ENCODE measurements at places on chromosomes 3 and 15.

DNA sequence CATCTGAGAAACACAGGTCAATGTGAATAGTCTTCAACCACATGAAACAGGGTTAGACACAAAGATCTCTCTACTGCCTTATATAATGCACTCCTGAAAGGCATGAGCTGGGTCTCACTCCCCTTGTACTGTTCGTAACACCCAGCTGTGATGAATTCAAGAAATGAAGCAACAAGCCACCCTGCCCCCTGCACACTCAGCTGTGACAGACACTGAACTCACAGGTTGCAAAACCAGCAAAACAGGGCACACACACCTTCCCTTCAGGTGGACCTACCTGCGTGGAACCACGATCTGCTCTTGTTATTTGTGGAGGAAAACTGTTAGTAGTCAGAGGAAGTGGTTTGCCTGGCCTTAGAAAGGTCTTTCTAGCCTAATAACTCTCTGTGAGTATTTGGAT is 64.5 kb downstream of the CERS3 start:
- DNase-seq, result no peak

DNA sequence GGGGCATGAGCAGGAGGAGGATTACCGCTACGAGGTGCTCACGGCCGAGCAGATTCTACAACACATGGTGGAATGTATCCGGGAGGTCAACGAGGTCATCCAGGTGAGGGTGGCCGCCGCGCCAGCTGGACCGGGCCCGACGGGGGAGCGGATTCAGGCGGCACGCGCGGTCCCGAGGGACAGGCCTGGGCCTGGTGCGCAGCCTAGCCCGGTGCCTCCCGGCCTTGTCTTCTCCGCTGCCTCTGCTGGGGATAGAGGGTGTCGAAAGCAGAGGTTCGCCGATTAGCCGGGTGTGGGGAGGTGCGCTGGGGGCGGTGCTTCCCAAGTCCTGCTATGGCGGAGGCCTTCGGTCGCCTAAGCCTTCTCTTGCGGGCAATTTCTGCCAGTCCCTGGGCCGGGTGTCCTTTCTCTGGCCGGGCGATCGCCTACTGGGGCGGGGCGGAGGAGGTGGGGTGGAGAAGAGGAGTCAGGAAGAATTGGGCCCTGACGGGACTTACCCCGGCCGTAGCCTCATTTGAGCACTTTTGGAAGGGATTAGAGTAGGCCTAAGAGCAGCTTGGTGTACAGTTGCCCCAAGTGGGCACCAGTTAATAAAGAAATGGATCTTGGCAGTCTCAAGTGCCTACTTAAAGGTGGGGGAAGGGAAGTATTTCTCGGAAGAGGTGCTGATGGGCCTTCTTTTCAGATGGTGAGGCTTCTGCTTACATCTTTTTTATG is 940 bp downstream of the ARIH1 start:
- peak; percentile 38 for DNase-seq

DNA sequence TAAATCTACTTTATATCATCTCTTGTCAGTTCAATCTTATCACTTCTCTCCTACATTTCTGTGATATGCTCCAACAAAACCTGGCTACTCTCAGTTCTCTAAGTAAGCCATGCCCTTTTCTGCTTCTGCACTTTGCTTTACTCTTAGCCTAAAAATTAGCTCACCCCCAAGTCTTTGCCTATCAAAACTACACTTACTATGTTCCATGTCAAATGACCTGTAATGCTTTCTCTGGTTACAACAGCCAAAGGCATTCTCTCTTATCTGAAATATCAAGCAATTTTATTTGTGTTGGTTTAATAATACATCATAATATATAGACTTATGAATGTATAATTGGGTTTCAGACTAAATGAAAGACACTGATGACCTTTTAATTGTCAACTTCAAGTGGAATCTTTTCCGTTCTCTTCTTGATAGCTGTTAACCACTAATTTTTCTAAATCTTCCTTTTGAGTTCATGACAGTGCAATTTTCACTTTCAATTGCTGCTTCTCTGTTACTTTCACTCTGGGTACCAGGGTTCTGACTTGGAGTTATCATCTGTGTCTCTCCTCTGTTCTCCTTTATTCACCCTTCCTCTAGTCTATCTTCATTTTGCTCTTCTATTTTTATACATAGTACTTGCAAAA is 619.0 kb upstream of the GOLIM4 start:
- no peak for DNase-seq

- no peak for DNase-seq
These were observed 19.8 kb upstream of the STRIT1 start for GRCh38 chr3:155313300-155313699.

DNA sequence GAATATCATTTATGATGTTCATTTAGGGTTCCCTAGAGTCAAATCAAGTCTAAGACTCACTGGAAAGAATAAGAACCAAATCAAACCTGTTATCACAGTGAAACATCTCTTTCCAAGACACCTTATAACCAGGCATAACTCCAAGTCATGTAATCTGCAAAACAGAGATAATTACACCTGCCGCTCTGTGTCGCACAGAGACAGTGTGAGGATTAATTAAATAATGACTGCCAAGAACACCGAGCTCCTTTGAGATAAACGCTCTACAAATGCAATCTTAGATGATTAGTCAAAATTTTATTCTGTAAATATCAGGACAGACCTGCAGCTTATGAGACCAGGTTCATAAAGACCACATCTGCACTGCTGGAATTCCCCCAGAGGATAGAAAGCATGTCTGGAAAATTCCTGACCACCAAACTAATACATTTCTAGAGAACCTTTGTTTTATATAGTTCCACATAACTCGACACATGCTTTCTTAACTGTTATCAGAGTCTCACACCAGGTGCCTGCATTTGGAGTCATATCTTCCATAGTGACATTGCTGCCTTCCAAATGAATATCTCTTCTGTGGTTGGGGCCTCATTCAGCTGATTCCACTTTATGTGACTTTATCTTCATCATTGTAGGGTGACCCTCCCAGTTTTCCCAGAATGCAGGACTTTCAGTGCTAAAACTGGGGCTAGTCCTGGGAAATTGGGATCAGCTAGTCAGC is 252.8 kb downstream of the CD47 start:
- DNase-seq, result no peak

GRCh38 chr3:149628957-149629670 is 28.7 kb downstream of the WWTR1 start:
- no peak for DNase-seq

- no peak for DNase-seq
These were observed 4.2 kb downstream of the AMOTL2 start for GRCh38 chr3:134369861-134370596.

GRCh38 chr3:33417066-33417673 is 23.0 kb downstream of the UBP1 start:
- no peak for DNase-seq

- no peak for DNase-seq
These were observed 342.8 kb downstream of the ERC2 start for GRCh38 chr3:56125358-56126005.

DNA sequence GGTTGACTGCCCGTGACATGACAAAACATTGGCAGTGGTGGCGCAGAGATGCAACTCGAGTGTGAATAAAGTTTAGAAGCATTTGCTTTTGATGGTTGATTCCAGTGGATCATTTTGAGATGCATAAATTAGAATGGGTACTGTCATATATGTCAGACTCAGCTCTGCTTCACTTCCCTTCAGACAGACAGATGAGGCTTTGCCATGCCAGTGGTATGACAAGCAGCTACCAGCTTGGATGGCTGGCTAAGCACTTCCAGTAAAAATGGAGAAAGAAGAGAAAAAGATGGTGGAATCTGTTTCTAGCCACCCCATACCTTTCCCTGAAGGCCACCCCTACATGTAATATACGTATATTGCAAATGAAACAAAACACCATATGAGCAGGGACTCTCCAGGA is 13.5 kb upstream of the CLEC3B start:
- DNase-seq, result no peak

DNA sequence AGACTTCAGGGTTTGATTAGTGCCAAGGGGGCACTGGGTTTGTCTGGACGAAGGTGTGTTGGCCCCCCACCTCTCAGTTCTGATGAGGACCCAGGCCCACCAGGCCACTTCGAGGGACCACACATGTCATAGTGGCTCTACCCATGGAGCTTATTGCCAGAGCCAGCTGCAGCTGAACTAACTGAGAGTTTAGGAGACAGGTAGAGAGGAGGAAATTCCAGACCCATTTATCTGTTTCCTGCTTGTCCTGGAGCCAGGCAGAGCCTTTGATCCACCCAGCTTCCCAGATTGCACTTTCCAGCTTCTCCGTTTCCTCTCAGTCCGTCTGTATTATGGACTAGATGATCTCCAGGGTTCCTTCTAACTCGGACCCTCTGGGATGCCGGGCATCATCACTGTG is 20.9 kb downstream of the SLC24A1 start:
- DNase-seq, result no peak

- no peak for DNase-seq
These were observed 21.3 kb downstream of the PLA2G4E start for GRCh38 chr15:41999290-42000285.

GRCh38 chr3:44924457-44925084 is 50.2 kb downstream of the TGM4 start:
- no peak for DNase-seq

GRCh38 chr3:37183375-37183831 is 9.0 kb upstream of the LRRFIP2 start:
- no peak for DNase-seq

DNA sequence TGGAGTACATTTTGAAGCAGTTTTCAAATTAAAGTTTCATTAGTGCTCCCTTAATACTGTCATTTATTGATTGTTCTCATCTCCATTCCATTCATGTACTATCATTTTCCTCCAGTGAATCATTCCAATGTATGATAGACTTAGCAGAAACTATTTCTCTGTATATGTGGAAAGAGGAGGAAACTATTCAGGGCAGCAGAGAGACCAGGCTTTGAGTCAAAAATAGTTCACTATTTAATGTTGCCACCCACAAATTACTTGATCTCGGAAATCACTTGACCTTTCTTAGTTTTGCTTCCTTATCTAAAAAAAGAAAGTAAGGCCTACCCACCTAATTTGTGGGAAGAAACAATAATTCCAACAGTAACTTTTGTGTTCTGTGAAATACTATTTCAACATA is 610.5 kb upstream of the ZNF385D start:
- no peak for DNase-seq

- DNase-seq, result no peak
These were observed 106.7 kb downstream of the RYK start for GRCh38 chr3:134143828-134144401.

DNA sequence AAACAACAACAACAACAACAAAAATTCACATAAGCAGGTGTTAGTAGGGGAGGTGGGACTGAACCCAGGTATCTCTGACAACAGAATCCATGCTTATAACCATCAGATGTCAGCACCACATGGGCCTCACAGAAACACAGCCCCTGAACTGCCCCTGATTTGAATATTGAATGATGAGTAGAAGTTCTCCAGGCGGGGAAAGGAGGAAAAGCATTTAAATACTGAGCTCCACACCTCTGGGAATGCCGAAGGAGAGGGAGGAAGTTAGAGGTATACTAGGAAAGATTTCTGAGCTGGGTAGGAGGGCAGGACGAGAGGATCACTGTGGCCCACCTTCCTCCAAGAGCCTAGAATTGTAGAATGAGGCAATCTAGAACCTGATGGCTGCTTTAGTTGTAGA is 31.9 kb upstream of the EIF4A2 start:
- DNase-seq, result no peak

DNA sequence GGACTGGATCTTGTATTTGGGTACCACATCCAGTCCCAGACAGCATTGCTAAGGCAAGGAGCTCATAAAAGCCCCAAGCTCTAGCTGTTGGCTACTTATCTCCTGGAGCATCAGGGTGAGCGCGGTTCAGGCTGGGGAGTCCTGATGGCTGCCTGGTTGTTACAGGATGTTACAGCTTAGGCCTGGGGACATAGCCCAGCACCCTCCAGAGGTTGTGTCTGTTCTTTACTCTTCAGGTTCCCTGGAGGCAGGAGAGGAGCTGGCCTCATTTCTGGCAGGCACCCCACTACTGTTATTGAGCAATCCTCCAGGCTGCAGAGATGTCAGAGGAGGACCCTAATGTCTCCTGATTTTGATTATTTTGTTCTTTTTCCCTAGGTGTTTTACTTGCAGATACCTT is 26.6 kb downstream of the APBA2 start:
- DNase-seq, result no peak

GRCh38 chr3:107630779-107631178 is 108.0 kb downstream of the BBX start:
- no peak for DNase-seq

GRCh38 chr3:143070977-143071551 is 48.5 kb upstream of the CHST2 start:
- DNase-seq, result no peak

- DNase-seq, result no peak
These were observed 15.7 kb upstream of the ARPIN start for GRCh38 chr15:89928421-89928820.

DNA sequence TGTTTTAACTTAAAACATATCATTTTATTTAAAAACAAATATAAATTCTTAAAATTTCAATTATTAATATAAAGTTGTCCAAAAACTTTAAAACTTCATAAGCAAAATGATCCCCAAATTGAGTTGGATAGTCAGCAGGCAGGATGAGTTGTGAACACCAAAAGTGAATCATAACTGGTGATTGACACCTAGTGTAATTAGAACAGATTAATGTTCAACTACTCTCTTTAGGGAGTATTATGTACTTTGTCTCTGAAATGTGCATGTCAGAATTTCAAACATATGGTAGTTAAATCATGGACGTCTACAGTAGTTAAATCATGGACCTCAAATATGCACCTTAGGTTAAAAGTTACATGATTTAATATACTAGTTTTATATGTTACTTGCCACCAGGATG is 2.9 kb upstream of the SI start:
- DNase-seq, result no peak

DNA sequence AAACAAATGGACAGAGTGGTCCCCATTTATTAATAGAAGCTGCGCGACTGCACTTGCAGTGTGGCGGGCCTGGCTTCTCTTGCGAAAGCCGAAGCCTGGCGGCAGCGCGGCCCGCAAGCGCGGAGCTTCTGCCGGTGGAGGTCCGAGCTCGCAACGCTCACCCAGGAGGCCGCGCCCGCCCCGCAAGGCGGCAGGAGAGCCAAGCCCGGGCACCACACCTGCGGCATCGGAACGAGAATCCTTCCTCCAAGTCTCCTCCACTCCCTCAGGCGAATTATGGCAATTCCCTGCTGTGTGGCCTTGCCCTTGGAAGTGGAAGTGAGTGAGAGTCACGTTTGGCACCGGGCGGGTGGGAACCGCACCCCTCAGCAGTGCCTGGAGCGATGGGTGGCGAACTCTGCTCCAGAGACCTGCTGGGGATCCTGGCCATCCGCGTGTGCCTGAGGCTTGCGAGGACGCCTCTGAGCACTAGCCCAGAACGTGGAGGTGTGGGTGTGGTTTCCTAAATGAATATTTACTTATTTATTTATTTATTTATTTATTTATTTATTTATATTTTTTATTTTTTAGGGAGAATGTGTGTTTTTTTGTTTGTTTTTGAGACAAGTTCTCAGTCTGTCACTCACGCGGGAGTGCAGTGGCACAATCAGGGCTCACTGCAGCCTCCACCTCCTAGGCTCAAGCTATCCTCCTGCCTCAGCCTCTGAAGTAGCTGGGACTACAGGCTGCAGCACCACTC is 133.7 kb upstream of the UBE2E1 start:
- DNase-seq, result no peak

GRCh38 chr3:158260392-158260791 is 150.5 kb downstream of the RSRC1 start:
- no peak for DNase-seq

Measured in stimulated activated CD4-positive, alpha-beta T cell treated with anti-CD3 and anti-CD28 coated beads, TNF-alpha, amount 100 ng/mL, for 1 hour (primary cell).